Stomach (tissue), 19 donors: ENCODE measurements at places on chromosomes 1 and 21. TPM values are rescaled to one million over a fixed set of nuclear protein-coding genes. Genes with fewer than 3 reads are reported as not detected.
A peak's percentile ranks its signal among the peaks of the same experiment; 100 is the strongest.

GRCh38 chr1:213934649-213935048, 53.1 kb upstream of the PROX1 start:
- peak; percentile 92 for DNase-seq

GRCh38 chr1:26690157-26690556, 5.7 kb upstream of the ARID1A start:
- DNase-seq: no peak

GRCh38 chr1:236736761-236737160, 50.5 kb downstream of the ACTN2 start:
- DNase-seq: no peak

DNA sequence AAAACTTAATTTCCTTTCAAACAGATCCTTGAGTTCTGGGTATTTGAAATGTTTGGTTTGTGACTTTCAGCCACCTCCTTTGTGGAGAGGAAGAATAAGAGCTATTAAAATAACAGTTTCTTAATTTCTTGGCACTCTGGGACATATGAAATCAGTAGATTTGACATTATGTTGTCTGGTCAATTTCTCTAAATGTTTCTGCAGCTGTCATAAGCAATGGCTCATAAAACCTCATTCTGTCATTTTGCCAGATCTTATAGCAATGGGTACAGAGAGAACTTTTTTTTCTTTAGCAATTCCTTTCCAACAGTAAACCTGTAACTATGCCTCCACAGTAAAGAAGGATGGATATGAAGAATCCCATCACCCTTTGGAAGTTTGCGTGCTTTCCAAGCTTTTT, 52.6 kb downstream of the LAMC1 start:
- no peak for DNase-seq

- no peak for DNase-seq
Measured at GRCh38 chr1:222552882-222553281, 5.0 kb upstream of the HHIPL2 start.

DNA sequence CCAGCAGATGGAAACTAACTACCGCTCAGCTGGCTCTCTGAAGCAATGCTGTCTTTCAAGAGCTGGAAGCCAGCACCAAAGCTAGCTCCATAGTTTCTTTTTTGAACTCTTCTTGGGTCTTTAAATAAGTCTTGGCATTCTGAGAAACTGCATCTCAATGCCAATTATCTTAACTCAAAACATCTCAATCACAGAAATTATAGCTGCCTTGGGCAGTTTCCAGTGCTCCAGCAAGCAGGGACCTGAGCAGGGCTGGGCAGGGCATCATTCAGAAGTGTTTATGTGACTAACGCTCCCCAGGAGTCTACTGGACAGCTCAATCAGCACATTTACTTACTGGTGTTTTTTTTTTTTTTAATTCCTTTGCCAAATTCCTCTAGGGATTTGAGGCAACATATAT, 18.3 kb upstream of the PADI4 start:
- DNase-seq: no peak

Gene LINGO4
- 3.2 TPM for total RNA-seq

Gene C1orf141
- not detected for total RNA-seq

Gene MRTO4
- 8.1 TPM for total RNA-seq
